Stimulated activated CD8-positive, alpha-beta memory T cell treated with anti-CD3 and anti-CD28 coated beads, Interleukin-2, amount 100 ng/mL, for 1 hour (primary cell): ENCODE measurements at places on chromosomes 7 and 10.

- no peak for DNase-seq
These were observed 55.5 kb upstream of the ATP6V0A4 start for GRCh38 chr7:138853448-138853847.

DNA sequence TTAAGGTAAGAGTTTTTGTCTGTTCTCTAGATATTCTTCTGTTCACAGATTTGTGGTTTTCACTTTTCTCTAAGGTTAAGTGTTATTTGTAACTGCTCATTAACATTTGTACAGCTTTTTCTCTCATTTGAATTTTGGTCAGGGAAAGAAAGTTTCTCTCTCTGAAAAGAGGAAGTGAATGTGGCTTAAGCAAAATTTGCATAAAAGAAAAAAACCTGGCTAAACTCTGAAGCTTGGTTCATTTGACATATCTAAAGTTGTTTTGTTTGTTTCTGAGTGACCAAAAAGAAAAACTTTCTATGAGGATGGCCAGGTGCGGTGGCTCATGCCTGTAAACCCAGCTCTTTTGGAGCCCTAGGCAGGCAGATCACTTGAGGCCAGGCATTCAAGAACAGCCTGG, 22.0 kb upstream of the SLC26A4 start:
- DNase-seq = no peak

DNA sequence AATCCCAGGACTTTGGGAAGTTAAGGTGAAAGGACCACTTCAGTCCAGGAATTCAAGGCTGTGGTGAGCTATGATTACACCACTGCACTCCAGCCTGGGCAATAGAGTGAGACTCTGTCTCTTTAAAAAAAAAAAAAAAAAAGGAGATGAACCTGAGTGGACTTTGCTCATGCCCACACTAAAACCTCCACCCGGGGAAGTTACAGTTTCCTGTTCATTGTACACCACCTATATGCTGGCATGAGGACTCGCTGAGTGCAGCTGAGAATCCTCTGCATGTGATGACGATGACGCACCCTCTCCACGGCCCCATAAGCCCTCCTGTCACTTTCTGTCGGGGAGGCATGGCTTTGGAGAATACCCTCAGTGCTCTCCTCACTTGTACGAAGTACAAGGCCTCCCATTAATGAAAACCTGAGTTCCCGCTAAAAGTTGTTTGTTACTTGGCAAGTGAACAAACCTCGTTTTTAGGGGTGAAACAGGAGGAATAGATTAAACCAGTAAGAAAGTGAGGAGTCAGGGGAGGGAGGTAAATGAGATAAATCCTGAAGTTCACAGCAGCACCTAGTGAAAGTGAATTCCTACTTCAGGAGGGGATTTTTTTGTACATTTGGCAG, 15.9 kb downstream of the TMEM176B start:
- no peak for DNase-seq

DNA sequence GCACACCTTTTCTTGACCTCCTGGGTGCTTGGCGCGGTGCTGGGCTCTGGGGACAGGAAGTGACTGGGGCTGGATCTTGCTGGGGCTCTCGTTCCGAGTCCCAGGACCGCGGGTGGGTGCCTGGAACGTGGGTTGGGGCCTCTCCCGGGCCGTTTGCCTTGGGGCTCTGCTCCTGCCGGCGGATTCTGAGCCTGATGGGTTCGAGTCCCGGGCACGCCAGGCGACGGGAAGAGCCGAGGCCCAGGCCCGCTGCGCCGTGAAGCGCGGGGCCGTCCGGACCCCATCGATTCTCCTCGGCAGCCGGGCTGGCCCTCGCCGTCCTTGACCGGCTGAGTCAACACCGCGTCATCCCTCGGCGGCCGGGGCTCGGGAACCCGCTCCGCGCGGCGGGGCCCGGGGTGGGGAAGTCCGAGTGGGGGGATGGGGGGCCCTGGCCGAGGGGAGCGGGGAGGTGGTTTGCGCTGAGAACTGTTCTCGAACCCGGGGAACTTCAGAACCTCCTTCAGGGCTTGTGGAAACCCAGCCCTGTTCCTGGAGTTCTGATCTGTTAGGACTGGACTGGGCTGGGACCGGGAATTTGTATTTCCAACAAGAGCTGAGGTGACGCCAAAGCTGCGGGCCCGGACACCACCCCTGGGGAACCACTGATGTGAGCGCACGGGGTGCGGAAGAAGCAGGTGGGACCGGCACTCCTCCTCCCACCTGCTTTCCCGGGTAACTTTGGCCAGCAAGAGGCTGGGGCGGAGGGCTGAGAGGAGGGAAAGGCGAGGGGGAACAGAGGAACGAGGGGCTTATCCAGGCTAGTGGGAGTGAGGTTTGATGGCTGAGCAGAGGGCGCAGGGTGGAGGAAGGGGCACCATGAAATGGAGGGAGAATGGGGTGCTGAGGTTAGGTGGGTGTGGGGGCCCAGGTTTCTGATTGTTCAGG, 6.2 kb downstream of the HHEX start:
- no peak for DNase-seq

- DNase-seq = no peak
These were observed 59.8 kb downstream of the MAPK8 start for GRCh38 chr10:48366261-48366660.

DNA sequence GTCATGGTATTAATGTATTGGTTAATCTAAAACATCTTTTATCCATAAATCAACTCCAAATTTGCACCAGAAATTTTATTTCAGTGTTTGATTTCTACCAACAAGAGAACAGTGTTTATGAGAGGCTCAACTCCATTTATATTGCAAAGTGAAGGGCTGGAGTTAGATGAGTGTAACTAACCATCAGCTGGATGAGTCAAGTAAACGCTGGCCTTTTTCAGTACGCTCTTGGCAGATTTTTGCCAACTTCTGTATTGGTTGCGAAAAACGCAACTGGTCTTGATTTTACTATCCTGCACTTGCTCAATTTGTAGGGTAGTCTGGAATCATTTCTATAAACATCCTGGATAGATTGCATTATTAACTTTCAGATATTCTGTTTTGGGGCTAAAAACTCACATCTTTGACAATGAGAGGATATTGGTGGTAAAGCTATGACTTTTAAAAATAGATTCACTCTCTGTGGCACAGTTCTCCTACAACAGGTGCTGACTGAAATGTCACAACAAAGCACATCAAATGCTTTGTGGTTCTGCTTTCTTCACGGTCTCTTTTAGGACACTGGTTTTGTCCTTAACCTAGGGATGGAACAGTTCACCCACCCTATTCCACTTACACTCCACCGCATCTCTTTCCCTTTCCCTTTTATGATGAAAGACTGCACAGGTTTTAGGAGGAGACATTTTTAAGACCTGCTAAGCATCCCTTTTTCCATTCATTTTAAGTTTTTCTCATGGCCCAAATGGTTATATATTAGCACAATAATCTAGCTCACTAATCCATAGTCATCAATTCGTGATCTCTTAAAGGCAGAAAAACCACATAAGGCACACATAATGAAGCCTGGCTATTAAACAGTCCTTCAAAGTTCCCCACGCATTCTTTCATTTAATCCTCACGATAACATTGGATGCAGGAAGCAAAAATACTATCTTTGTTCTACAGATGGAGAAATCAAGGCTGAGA, 12.8 kb downstream of the CACNA2D1 start:
- no peak for DNase-seq

DNA sequence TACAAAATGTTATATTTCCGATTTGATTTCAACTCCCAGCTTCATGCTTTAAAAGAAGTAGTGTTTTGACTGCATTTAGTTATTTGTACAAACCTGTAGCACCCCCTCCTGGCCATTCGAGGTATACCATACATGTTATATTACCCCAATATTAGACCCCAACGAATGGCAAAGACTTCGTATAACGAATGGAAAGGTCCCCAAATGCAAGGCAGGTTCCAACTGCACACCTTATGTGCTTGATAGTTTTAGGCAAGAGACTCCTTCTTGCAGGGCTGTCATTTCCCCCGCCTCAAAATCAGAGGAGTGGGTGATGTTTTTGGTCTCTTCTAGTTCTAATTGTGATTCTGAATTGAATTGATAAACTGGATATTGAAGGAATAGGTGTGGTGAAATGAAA, 101.1 kb upstream of the TARP start:
- peak; percentile 50 for DNase-seq

DNA sequence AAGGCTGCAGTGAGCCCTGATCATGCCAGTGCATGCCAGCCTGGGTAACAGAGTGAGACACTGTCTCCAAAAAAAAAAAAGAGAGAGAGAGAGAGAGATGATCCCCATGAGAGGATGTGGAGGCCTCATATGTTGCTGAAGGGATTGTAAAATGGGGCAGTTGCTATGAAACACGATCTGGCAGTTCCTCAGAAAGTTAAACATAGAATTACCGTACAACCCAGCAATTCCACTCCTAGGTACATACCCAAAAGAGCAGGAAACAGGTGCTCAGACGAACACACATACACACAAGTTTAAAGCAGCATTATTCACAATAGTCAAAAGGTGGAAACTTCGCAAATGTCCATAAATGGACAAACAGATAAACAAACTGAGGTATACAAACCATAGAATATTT, 27.4 kb upstream of the CYTH3 start:
- no peak for DNase-seq

DNA sequence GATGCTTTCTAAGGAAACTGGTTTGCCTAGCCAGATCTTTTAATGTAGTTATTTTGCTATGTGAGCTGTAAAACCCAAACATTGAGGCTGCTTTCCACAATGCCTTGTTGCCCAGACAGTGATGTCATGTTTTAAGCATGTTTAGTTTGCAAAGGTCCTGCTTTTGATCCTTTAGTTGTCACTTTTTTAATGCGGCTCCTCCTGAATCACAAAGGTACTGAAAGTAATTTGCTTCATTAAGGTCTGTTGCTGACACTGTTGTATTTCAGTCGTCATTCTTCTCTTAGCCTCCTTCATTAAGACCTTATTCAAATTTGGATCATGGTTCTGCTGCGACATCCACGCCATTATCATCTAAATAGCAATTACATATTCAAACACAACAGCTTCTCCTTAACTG, 10.6 kb downstream of the RPA3 start:
- no peak for DNase-seq

DNA sequence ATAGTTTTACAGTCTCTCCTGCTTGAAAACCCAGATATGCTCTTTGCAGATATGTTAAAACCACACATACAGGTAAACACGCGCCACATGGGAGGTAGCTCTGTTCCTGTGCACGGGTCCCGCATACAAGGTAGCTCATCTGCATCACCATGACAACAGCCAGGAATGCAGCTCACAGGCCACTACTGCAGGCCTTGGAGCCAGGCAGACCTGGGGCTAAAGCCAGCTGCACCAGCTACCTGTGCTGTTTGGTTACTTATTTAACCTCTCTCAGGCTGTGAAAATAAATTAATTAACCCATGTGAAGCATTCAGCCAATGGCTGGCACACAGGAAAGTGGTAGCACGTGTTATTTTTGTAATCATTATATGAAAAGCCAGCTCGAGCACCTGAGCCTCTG, 428.3 kb downstream of the TNS3 start:
- DNase-seq = no peak

DNA sequence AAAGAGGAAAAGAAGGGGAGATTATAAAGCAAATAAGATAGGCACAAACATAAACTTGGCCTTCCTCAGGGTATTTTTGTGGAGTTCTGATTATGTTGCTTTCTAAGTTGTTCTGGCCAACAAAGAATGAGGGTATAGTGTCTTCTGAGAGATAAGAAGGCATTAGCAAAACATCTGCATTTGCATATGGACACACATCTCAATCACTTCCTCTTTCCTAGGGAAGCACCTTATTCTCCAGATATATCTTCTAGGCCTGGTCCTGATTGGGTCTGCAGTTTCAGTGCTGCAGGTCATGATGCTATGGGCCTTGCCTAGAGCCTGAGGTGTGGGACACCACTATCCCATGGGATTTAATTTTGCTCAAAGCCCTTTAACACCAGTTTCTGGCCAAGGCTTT, 308.8 kb upstream of the PHYHIPL start:
- DNase-seq = no peak

- DNase-seq = no peak
These were observed 632.1 kb upstream of the KCND2 start for GRCh38 chr7:119640861-119641260.

GRCh38 chr10:22736134-22736533, 21.8 kb upstream of the PIP4K2A start:
- DNase-seq = no peak
